ENCODE measurements at places on chromosomes 2 and 18. TPM values are rescaled to one million over a fixed set of nuclear protein-coding genes. Genes with fewer than 3 reads are reported as not detected.

Gene IL18RAP
- not detected for total RNA-seq

Gene ALLC
- total RNA-seq, result not detected

Gene SKA1
- 5.6 TPM for total RNA-seq

Gene TUBA4A
- total RNA-seq, result 14.3 TPM

Gene TTC21B
- 14.9 TPM for total RNA-seq

GRCh38 chr2:11270891-11271290, 73.5 kb downstream of the ROCK2 start:
- DNase-seq, result peak; percentile 41

DNA sequence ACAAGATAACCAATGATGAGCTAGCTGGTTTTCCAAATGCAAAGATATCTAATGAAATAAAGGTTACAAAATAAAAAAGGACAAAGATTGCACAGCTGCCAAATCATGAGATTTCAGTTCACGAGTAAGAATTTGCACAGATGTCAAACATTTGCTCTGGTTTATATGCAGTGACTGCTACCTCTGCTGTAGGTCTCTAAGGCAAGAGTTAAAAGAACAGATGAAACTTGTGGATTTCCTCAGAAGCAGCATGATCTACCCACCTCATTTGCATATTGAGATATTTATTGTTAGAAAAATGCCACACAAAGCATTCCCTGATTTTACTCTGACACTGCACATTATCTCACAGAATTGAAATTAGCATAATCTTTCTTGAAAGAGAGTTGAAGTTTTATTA, 763.2 kb upstream of the ZEB2 start:
- no peak for DNase-seq

- peak; percentile 97 for DNase-seq
Observed at GRCh38 chr2:37376421-37377186, 32.2 kb downstream of the QPCT start.

DNA sequence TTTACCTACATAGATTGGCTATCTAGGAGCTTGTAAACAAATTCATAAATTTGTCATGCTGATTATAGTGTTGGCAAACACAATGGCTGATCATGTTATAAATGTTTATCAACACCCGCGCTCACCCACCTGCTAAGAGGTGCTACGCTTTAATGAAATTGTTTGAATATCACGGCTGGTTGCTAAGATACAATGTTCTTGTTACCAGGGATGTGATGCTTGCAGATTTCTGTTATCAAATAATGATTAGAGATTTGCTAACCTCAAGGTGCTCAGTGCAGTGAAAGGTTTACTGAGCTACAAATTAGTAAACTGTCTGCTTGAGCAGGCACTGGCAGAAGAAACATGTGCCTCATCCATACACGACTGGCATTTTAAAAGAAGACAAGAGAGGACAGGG, 160.0 kb upstream of the ZEB2 start:
- DNase-seq, result no peak

DNA sequence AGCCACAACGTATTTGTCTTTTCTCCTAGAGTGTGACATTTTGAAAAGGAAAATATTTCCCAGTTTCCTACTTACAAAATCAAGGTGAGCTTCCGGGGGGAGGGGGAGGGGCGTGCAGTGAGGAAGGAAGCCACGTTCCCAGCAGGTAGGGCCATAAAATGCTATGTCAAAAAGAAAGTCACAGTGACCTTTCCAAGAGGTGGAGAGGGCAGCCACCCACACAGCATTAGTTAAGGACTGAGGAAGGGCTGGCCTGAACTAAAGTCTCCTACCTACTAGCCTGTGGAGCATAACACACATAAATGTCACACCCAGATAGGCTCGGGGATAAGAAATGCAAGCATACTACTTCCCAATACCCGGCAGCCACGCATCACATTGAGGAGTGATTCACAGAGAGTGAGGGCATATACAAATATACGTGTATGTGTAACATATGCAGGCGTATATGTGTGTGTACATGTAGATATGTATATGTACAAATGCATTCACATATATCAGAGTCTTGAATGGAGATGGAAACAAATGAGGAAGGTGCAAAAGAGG, 191.1 kb downstream of the STK39 start:
- no peak for DNase-seq

DNA sequence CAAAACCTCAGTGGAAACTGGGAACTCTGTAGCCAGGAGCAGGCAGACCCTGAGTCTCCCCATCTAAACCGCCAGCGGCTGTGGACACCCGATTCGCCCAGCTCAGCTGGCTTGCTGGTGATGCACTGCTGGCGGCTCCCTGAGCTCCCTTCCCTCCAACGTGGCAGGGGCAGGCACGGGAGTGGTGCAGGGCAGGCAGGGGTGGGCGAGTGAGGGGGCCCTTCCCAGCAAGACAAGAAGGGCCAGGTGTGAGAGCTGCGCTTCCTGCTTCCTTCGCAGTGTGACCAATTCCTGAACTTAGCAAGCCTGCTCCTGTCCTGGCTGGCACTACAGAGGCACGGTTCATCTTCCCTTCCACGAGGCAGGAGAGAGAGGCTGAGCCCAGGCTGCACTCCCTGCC, 12.3 kb upstream of the SEMA4C start:
- no peak for DNase-seq

- DNase-seq, result no peak
Observed at GRCh38 chr2:126707191-126707590, 51.2 kb downstream of the GYPC start.

- no peak for DNase-seq
Observed at GRCh38 chr2:26471289-26471688, 6.6 kb downstream of the OTOF start.
